Aorta (tissue), 5 donors: ENCODE measurements at places on chromosomes 2 and 18. TPM values are rescaled to one million over a fixed set of nuclear protein-coding genes. Genes with fewer than 3 reads are reported as not detected.

DPYSL5 gene
- total RNA-seq, result not detected

PDE11A gene
- total RNA-seq, result 0.78 TPM

DPP10 gene
- not detected for total RNA-seq

DQX1 gene
- total RNA-seq, result 0.24 TPM

C2orf78 gene
- total RNA-seq, result not detected

DNA sequence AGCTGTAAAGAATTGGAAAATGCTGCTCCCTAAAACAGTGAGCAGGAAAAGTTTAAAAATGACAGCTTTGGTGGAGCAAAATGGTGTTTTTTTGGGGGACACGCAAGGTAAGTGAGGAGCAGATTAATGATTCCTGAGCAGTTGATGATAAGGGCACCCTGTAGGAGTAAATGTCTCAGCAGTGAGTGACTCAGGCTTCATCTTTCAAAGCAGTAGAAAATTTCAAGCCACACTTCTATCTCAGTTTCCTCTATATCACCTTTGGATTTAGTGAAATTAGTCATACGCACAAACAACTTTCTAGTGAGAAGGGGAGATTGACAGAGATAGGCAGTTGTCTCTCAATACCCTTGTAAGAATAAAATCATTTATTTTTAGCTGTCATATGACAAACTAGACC is 709.0 kb upstream of the FAM98A start:
- H3K27me3 ChIP-seq, result no peaks in the 10 kb centered on the region
- H3K4me1 ChIP-seq, result no peaks in the 10 kb centered on the region
- no peak overlapping the region for H3K4me3 ChIP-seq
- H3K27ac ChIP-seq, result no peak overlapping the region

DNA sequence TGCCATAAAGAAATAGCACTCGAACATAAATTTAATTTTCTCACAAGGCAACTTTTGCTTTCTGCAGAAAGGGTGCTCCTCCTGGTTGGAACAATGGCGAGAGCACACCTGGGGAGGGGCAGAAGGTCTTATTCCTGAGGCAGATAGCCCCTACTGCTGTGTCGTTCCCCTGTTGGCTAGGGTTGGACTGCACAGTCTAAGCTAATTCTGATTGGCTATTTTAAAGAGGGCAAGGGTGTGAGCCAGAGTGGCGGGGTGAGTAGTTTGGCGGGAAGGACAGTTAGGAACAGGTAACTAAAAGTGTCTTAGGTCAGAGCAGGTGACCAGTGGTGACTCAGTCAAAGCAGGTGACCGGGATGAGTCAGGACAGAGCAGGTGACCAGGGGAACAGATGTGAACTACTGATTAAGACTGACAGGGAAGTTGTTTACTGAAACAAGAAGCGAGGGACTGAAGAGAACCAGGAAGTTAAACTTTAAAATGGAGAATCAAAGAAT is 49.7 kb upstream of the AGAP1 start:
- H3K36me3 ChIP-seq, result no peaks in the 10 kb centered on the region
- H3K4me1 ChIP-seq, result no peaks in the 10 kb centered on the region
- DNase-seq, result no peak
- H3K27me3 ChIP-seq, result no peaks in the 10 kb centered on the region

- DNase-seq, result no peak
- no peak overlapping the region for H3K27ac ChIP-seq
- H3K4me3 ChIP-seq, result no peak overlapping the region
- no peaks in the 10 kb centered on the region for H3K27me3 ChIP-seq
- no peaks in the 10 kb centered on the region for H3K36me3 ChIP-seq
- no peaks in the 10 kb centered on the region for H3K4me1 ChIP-seq
Observed at GRCh38 chr18:9643549-9643948, 29.2 kb upstream of the PPP4R1 start.

DNA sequence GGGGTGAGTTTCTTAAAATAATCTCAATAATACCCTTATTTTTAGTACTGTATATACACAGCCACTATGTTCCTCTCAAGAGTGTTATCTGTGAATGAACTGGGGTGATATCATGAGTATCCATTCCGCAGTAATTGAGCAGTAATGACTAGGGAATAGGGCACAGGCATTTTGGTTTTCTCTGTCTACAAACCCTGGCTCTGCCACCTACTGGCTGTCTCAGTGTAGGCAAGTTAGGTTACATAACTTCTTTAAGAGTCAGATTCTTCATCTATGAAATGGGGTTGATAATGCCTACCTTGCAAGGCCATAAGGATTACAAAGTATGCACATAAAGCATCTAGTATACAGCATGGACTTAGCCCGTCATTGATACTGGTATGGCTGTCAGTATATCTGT is 555.8 kb downstream of the NRXN1 start:
- H3K4me3 ChIP-seq, result no peak overlapping the region
- H3K36me3 ChIP-seq, result no peaks in the 10 kb centered on the region
- no peak overlapping the region for H3K27ac ChIP-seq
- DNase-seq, result no peak
- H3K27me3 ChIP-seq, result no peaks in the 10 kb centered on the region
- H3K4me1 ChIP-seq, result no peaks in the 10 kb centered on the region

GRCh38 chr2:214715025-214715424 is 94.5 kb downstream of the BARD1 start:
- no peak overlapping the region for H3K27ac ChIP-seq
- no peak overlapping the region for H3K4me3 ChIP-seq
- H3K36me3 ChIP-seq, result no peaks in the 10 kb centered on the region

DNA sequence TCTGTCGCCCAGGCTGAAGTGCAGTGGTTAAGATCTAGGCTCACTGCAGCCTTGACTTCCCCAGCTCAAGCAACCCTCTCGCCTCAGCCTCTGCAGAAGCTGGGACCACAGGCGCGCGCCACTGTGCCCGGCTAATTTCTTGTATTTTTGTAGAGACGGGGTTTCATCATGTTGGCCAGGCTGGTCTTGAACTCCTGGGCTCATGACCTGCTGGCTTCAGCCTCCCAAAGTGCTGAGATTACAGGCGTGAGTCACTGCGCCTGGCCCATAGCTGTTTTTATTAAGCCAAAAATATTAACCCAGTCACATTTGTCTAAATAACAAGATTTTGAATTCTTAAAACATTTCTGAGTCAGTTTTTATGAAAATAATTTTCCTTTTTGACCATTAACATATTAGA is 6.3 kb upstream of the SFT2D3 start:
- no peak overlapping the region for H3K4me3 ChIP-seq
- no peaks in the 10 kb centered on the region for H3K36me3 ChIP-seq
- H3K27me3 ChIP-seq, result no peaks in the 10 kb centered on the region

DNA sequence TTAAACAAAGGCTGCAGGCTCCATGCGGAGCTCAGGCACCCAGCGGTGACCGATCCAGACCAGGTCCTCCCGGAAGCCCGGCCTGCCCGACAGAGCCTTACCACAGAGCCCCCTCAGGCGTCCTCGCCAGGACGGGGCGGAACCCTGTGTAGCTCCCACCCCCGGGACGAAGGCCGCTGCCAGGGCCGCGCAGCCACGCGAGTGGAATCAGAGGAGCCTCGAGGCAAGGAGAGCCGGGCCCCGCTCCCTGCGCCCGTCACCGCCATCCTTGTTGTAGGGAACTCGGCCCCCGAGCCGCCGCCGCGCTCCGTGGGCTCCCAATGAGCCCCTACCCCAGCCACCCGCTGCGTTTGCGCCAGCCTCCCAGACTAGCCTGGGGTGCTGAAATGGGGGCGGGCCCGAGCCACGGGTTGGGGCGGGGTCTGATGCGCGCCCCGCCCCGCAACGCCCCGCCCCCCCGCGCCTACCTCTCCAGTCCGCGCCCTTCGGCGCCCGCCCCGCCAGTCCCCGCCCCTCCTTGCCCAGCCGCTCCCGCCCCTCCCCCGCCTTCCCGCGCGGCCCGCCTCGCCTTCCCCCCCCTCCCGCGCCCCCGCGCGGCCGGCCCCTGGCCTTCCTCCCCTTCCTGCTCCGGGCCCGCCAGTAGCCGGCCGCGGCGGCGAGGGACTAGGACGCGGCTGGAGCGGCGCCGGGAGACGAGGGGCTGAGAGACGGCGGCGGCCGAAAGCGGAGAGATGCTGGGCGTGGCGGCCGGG is at the start of gene LIMS1:
Gene LIMS1 (plus strand): TSS at position 639 of the 752 bp plus-strand sequence. CDS start 93 bp downstream, at position 732.
- H3K4me1 ChIP-seq, result peaks cover 4% of the 10 kb centered on the region
- DNase-seq, result peak; percentile 98
- H3K27me3 ChIP-seq, result no peaks in the 10 kb centered on the region
- no peaks in the 10 kb centered on the region for H3K36me3 ChIP-seq
- peak within 1 kb of the TSS; percentile 70 for H3K4me3 ChIP-seq

- no peak overlapping the region for H3K4me3 ChIP-seq
- no peaks in the 10 kb centered on the region for H3K27me3 ChIP-seq
- H3K36me3 ChIP-seq, result no peaks in the 10 kb centered on the region
- H3K27ac ChIP-seq, result no peak overlapping the region
Observed at GRCh38 chr2:46277431-46278190, 19.6 kb upstream of the EPAS1 start.

GRCh38 chr18:55306359-55307024 is 281.5 kb downstream of the TCF4 start:
- no peaks in the 10 kb centered on the region for H3K27me3 ChIP-seq
- H3K4me3 ChIP-seq, result no peak overlapping the region
- no peak for DNase-seq
- H3K4me1 ChIP-seq, result no peaks in the 10 kb centered on the region

GRCh38 chr2:140718999-140719398 is 1411.8 kb downstream of the LRP1B start:
- no peak overlapping the region for H3K27ac ChIP-seq
- no peak overlapping the region for H3K4me3 ChIP-seq
- no peak for DNase-seq
- H3K4me1 ChIP-seq, result no peaks in the 10 kb centered on the region
- no peaks in the 10 kb centered on the region for H3K27me3 ChIP-seq

DNA sequence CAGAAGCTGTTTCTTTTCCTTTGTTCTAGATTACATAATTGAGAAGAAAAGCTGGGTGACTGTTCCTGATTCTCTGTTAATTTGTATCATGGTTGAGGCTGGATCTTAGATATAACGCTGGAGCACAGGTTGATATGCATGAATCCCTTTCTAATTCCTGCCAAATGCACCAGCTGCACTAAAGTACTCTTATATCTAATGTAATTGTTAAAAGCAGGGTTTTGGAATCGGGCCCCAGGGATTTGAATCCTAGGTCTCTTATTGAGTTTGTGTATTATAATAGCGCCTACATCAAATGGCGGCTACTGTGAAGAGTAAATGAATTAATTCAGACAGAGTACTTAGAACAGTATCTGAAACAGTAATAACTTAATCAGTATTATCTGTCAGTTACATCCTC is 80.4 kb downstream of the MC4R start:
- H3K4me3 ChIP-seq, result no peak overlapping the region
- no peaks in the 10 kb centered on the region for H3K36me3 ChIP-seq

DNA sequence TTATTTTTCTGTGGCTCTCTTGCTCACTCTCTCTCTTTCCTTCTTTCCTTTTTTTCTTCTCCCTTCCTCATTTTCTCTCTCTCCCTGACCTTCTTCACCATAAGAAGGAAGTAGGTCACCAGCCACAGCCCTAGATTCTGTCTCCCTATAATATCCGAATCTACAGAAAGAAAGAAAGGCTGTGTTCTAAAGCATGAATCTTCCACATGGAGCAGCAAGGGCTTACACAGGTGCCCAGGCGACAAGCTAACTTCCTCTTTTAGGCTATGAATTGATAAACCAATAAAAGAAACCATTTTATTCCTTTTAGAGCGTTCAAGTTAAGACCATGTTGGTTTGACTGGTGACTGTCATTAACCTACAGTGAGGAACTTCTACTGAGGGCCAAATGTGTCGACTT is 49.3 kb downstream of the CACNB4 start:
- no peak overlapping the region for H3K4me3 ChIP-seq
- DNase-seq, result no peak
- H3K4me1 ChIP-seq, result no peaks in the 10 kb centered on the region
- H3K27me3 ChIP-seq, result no peaks in the 10 kb centered on the region
- no peak overlapping the region for H3K27ac ChIP-seq

DNA sequence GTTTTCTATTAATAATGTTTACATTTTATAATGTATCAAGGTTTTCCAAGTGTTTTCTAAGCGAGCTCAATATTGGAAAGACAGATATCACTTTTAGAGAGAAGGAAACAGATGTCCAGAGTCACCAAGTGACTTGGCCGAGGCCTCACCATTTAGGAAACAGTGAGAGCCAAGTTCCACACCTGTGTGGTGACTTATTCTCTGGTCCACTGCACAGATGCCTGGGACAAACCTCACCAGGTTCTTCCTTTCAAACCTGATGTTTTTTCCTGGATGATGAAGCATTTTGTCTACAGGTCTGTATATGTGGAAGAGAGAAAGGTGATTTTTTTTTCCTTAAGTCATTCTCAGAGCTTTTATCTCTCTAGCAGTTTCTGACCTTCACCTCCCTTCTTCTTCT is 280.7 kb downstream of the LPIN1 start:
- H3K36me3 ChIP-seq, result no peaks in the 10 kb centered on the region
- peaks cover 2% of the 10 kb centered on the region for H3K4me1 ChIP-seq
- no peak overlapping the region for H3K27ac ChIP-seq
- no peaks in the 10 kb centered on the region for H3K27me3 ChIP-seq
- H3K4me3 ChIP-seq, result no peak overlapping the region

DNA sequence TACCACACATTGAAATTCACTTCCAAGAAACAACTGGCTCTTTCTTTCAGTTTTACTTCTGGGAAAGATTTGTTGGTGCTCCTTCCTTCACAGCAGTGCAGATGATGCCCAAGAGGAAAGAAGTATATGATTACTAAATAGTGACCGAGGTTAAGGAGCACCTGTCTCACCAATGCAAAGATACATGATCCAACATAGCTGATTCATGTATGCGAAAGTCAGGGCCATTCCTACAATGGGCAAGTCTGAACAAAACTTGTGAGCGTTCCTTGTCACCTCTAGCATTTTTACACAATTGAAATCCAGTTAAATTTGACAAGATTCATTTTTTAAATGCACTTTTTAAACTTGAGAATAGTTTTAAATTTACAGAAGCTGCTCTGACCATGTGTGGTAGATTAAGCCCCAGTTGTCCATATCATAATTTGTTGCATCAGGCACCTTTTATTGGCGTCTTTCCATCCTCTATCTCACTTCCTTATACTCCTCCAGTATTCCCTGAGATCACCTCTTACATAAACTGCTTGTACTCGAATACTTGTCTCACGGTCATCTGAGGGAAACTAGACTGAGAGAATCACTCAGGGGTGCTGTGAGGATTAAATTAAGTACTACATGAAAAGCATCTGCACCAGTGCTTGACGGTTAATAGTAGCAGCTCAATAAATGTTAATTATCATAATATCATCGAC is 438.8 kb upstream of the CDH20 start:
- no peak overlapping the region for H3K27ac ChIP-seq
- no peaks in the 10 kb centered on the region for H3K27me3 ChIP-seq
- H3K36me3 ChIP-seq, result no peaks in the 10 kb centered on the region
- H3K4me3 ChIP-seq, result no peak overlapping the region

GRCh38 chr18:70489986-70490933 is 201.4 kb downstream of the SOCS6 start:
- H3K4me1 ChIP-seq, result no peaks in the 10 kb centered on the region
- no peak for DNase-seq
- H3K4me3 ChIP-seq, result no peak overlapping the region

GRCh38 chr2:231930593-231931281 is 4.5 kb upstream of the NPPC start:
- peak; percentile 51 for DNase-seq
- H3K4me1 ChIP-seq, result no peaks in the 10 kb centered on the region
- H3K27ac ChIP-seq, result no peak overlapping the region
- H3K36me3 ChIP-seq, result no peaks in the 10 kb centered on the region
- no peaks in the 10 kb centered on the region for H3K27me3 ChIP-seq
